ENCODE measurements at places on chromosomes 12 and 14. TPM values are rescaled to one million over a fixed set of nuclear protein-coding genes. Genes with fewer than 3 reads are reported as not detected.

Gene IGF1
- total RNA-seq = 0.30 TPM

Gene GYS2
- total RNA-seq = not detected

Gene SUOX
- total RNA-seq = 7.0 TPM

Gene FOXN4
- not detected for total RNA-seq

Gene KLRG1
- total RNA-seq = 1.8 TPM

Gene KRT72
- not detected for total RNA-seq

Gene GZMH
- total RNA-seq = not detected

Gene PXMP2
- total RNA-seq = 35.7 TPM

Gene CYP27B1
- 2.8 TPM for total RNA-seq

Gene CLEC2D
- 1.1 TPM for total RNA-seq

Gene MIP
- total RNA-seq = not detected

Gene SLC25A47
- total RNA-seq = not detected

Gene SARNP
- 101 TPM for total RNA-seq

Gene DRAM1
- total RNA-seq = 23.3 TPM

Gene FSCB
- total RNA-seq = not detected

Gene EPYC
- not detected for total RNA-seq

Gene ZC2HC1C
- 3.0 TPM for total RNA-seq

Gene PLCZ1
- total RNA-seq = not detected

Gene TAS2R10
- not detected for total RNA-seq

Gene KCNC2
- not detected for total RNA-seq

Gene KRT3
- 0.07 TPM for total RNA-seq

Gene TRHDE
- total RNA-seq = 0.09 TPM

Gene CLEC4C
- total RNA-seq = not detected

Gene KRT79
- total RNA-seq = 0.21 TPM

Gene RXYLT1
- total RNA-seq = 29.6 TPM

Gene FIGNL2
- total RNA-seq = 0.32 TPM

Gene SDSL
- 22.0 TPM for total RNA-seq

Gene GRIP1
- total RNA-seq = 7.8 TPM

Gene LUM
- total RNA-seq = 0.21 TPM

Gene MDM1
- 6.5 TPM for total RNA-seq

Gene KLHL28
- total RNA-seq = 5.4 TPM

Gene FGF23
- not detected for total RNA-seq

Gene SYCP3
- total RNA-seq = not detected

Gene IL31
- not detected for total RNA-seq

Gene SLC6A12
- 1.3 TPM for total RNA-seq

Gene APOF
- total RNA-seq = not detected

Gene DEGS2
- total RNA-seq = 1.6 TPM

Gene KLRK1
- 0.09 TPM for total RNA-seq

Gene PRKCH
- 3.0 TPM for total RNA-seq

Gene CLEC4D
- not detected for total RNA-seq

Gene VASH1
- 4.9 TPM for total RNA-seq

Gene KRT71
- total RNA-seq = not detected

Gene FGF6
- not detected for total RNA-seq

Gene JDP2
- total RNA-seq = 27.3 TPM

Gene OTUB2
- 4.4 TPM for total RNA-seq

Gene CLEC4A
- not detected for total RNA-seq

Gene RNF34
- total RNA-seq = 37.0 TPM

Gene STYK1
- 0.55 TPM for total RNA-seq

Gene MOK
- 24.2 TPM for total RNA-seq

Gene RBP5
- total RNA-seq = not detected

Gene FMNL3
- 2.1 TPM for total RNA-seq

Gene GALNT8
- not detected for total RNA-seq

Gene AQP2
- not detected for total RNA-seq
